Stimulated activated CD4-positive, alpha-beta T cell treated with anti-CD3 and anti-CD28 coated beads, Interleukin-12 subunit alpha, Interleukin-12 subunit beta, amount 100 ng/mL, for 24 hours (primary cell): ENCODE measurements at places on chromosomes 7 and 10.

- DNase-seq = no peak
Measured at GRCh38 chr7:92847305-92847704, 10.9 kb upstream of the CDK6 start.

DNA sequence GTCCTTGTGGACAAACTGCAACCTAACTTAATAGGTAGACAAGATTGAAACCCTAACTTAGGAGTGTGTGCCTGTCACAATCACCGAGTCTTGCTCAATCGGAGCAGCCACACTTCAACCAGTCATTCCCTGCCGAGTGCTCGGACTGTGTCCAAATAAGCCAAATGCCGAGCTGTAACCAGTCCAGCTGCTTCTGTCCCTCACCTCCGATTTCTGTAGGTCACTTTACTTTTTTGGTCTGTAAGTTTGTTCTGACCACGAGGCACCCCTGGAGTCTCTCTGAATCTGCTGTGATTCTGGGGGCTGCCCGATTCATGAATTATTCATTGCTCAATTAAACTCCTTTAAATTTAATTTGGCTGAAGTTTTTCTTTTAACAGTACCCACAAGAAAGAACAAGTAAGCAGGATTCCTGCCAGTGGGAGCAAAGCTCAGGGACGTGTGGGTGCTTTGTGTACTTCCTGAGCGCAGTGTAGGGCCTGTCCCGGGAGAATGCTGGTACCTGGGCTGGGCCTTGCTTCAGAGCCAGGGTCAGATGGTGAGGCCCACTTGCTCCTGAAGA is 140.1 kb downstream of the ACTR3B start:
- no peak for DNase-seq

DNA sequence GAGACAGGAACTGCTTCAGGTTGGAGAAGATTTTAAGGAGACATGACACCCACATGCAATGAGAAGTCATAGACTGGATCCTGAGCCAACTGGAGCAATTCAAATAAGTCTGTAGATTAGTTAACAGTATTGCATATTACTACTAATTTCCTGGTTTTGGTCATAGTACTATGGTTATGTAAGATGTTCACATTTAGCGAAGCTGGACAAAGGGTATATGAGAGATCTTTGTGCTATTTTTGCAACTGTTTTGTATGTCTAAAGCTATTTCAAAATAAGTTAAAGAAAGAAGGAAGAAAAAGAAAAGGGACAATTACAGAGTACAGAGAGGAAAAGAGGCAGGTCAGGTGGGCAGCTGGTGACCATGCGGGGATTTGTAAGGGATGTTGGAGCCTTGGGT is 116.5 kb upstream of the SVIL start:
- DNase-seq = no peak

DNA sequence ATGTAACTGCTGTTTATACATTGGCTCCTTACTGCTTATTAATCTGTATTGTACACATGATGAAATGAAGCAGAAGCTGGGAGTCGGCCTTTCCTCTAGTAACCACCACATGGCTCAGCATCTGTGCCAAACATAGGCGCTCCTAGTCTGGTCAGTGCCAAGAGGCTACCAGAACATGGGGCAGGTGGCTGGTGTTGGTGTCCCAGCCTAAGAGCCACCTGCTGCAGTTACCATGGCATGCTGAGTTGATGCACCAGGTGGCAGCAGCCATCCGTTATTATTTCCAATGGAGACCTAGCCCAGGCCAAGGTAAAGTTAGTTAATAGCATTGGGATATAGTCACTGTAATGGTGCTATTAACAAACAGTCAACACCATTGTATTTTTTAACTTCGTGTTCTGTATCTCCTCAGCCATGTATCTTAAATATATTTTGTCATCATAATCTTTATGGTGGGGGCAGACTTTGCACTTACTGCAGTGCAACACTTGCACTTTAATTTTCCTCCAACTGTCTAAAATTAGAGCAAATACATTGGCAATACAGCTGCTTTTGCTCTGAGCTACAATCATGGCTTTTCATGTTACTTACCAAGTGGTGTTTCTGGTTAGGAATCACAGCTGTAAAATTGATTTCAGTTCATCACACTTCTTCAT is 33.1 kb downstream of the HBP1 start:
- DNase-seq = no peak
